ENCODE measurements at places on chromosomes 2 and 18.

- DNase-seq, result peak; percentile 61
These were observed 22.4 kb upstream of the CCBE1 start for GRCh38 chr18:59719544-59720181.

DNA sequence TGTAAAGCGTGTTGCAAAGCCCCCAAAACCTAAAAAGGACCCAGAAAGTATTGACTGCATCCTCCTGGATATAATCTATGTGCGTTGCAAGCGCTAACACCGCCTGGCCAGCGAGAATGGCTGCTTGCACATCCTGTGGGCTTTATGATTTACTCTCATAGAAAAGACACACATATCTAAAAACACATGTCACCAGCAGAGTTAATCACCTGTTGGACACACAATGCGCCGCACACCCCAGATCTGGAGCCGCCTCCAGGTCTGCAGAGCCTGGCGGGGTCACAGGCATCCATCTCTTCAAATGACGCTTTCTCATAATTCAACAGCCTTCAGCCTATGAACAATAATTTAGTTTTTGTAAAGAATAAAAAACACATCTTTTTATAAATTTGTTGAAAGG lies 186.5 kb downstream of the RTP5 start:
- no peak for DNase-seq

DNA sequence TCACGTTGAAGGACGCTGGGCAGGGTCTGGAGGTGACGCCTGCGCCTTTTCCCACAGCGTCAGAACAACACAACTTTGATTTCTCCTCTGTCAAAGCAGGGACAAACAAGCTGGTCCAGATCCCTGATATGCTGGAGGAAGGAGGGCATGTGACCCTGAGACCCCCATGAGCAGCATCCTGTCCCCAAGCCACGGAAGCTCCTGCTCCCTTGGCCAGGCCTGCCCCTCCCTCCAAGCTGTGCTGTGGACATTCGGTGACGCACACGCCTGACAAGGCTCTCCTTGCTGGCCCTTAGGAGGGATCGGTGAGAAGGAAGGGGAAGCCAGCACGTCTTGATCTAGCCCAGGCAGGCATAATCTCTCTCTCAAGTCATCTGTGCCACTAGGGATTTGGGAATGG lies 11.3 kb downstream of the MLPH start:
- no peak for DNase-seq

GRCh38 chr2:24892928-24893327 lies 27.1 kb downstream of the ADCY3 start:
- DNase-seq, result peak; percentile 54

- DNase-seq, result no peak
These were observed 91.0 kb upstream of the MSH2 start for GRCh38 chr2:47311764-47312490.

All from amniotic epithelial cell (primary cell).